ENCODE measurements at places on chromosomes 16 and 17. TPM values are rescaled to one million over a fixed set of nuclear protein-coding genes. Genes with fewer than 3 reads are reported as not detected.

The CDRT15L2 gene
- total RNA-seq = not detected

The CLEC10A gene
- not detected for total RNA-seq

The DLX3 gene
- not detected for total RNA-seq

The SMIM22 gene
- total RNA-seq = not detected

The HOXB7 gene
- 1.6 TPM for total RNA-seq

The TNFRSF13B gene
- not detected for total RNA-seq

The CD300LG gene
- not detected for total RNA-seq

The DPEP3 gene
- not detected for total RNA-seq

The CDR2L gene
- 29.3 TPM for total RNA-seq

The NPIPB2 gene
- total RNA-seq = 3.6 TPM

The PLA2G10 gene
- total RNA-seq = not detected

The C16orf89 gene
- not detected for total RNA-seq

The CES3 gene
- total RNA-seq = 0.16 TPM

The KRTAP9-4 gene
- total RNA-seq = not detected

The TRIM72 gene
- not detected for total RNA-seq

The PRR11 gene
- 127 TPM for total RNA-seq

The KRTAP4-6 gene
- total RNA-seq = not detected

The RANBP10 gene
- total RNA-seq = 7.2 TPM

The YPEL3 gene
- 26.2 TPM for total RNA-seq

The SDR42E1 gene
- total RNA-seq = 1.9 TPM

The SLC16A13 gene
- total RNA-seq = 1.1 TPM

The SALL1 gene
- total RNA-seq = 0.81 TPM

The LGALS9 gene
- total RNA-seq = 20.8 TPM

The ELOB gene
- total RNA-seq = 362 TPM

The GJC1 gene
- 33.4 TPM for total RNA-seq

The ENGASE gene
- 15.4 TPM for total RNA-seq

The NAGS gene
- total RNA-seq = 1.1 TPM

The MYO1D gene
- total RNA-seq = 323 TPM

The NOL3 gene
- 14.8 TPM for total RNA-seq

The BEAN1 gene
- total RNA-seq = 3.6 TPM

The ANTKMT gene
- total RNA-seq = 25.1 TPM

The SOST gene
- not detected for total RNA-seq

The CCL5 gene
- total RNA-seq = 0.16 TPM

The PTGES3L gene
- not detected for total RNA-seq

The ABCC11 gene
- under 0.01 TPM for total RNA-seq

The SMIM5 gene
- total RNA-seq = 0.24 TPM

The ADORA2B gene
- 10.4 TPM for total RNA-seq

The SLC2A4 gene
- under 0.01 TPM for total RNA-seq
